ENCODE measurements at places on chromosomes 1 and 21.
A peak's percentile ranks its signal among the peaks of the same experiment; 100 is the strongest.

DNA sequence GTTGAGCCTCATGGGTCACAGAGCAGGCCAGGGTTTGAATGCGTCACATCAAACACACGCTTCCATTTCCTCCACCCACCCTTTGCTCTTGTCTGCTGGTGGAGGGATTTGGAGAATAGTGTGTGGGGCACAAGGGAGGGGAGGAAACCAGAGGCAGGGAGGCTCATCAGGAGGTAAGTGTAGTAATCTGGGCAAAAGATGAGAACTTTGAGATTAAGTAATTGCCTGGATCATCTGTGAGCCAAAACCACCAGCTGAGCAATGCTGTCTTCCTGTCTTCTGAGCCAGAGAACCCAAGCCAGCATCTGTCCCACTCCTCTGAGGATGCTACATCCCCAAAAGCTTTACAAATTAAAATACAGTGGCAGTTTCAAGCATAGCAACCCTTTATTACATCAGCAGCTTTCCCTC is 45.2 kb downstream of the C8B start:
- no peak for DNase-seq

GRCh38 chr1:233373226-233373625 is 45.7 kb downstream of the MAP3K21 start:
- no peak for DNase-seq

DNA sequence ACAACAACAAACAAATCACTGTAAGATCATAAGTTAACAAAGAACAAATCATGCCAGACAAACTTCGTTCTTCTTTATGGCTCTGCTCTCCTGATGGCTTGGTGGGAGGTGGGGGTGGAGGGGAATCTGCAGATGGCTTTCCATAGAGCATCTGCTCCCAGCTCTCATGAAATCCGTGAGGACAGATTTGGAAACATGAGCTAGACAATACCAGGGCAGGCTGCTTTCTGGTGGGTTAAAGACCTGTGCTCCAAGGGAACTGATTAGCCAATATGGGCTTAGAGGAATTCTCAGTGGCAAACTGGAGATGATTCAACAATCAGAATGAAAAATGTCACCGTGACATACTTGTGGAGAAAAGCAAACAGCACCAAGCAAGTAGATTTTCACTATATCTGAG is 69.4 kb upstream of the TLR5 start:
- DNase-seq, result no peak

DNA sequence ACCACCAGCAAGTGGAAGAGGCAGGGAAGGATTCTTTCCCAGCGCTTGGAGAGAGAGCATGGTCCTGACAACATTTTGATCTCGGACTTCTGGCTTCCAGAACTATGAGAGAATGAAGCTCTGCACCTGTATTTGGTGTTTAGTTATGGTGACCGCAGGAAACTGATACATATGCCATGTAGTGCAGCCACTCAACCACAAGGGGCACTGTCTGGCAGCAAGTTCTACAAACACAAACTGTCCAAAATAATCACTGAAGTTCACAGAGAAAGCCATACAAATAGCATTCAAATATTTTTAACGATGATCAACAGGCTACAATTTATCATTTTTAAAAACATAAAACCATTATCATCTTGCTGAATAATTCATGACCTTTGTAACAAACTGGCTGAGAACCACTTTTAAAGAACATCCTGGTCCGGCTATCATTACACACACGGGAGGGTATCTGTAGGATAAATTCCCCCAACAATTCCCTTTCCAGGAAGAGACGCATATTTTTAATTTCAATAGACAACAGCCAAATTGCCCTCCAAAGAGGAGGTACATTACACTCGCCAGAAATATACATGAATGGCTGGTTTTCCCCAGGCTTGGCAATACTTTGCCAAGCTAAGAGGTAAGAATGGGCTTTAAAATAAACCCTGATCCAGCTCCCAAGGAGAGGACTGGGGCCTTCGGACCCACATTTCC is 9.2 kb upstream of the CBR3 start:
- DNase-seq, result peak; percentile 5

- no peak for DNase-seq
Measured at GRCh38 chr1:154595621-154596020, 12.4 kb downstream of the ADAR start.

GRCh38 chr1:219266524-219266923 is 92.8 kb downstream of the LYPLAL1 start:
- no peak for DNase-seq

- no peak for DNase-seq
Measured at GRCh38 chr1:230278376-230278775, 147.8 kb downstream of the PGBD5 start.
